NCI-H460 (cell line): ENCODE measurements at places on chromosomes 7 and 10.
A peak's percentile ranks its signal among the peaks of the same experiment; 100 is the strongest.

DNA sequence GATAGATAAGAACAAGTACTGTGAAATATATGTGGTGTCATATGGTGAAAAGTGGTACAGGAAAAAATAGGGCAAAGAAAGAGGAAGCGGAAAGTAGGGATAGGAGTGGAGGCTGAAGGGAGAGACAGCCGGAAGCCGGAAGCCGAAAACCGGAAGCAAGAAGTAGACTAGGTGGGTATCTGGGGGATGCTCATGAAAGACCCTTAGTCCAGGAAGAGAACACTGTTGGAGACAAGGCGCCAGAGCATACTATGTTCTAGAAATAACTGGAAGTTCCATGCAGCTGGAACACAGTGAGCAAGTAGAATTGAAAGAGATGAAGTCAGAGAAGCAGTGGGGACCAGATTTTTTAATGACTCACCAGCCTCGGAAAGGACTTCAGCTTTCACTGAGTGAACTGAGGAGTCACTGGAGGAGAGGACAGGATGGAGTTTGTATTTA lies 22.5 kb downstream of the ST8SIA6 start:
- no peak for DNase-seq

GRCh38 chr7:37216156-37216852 lies 232.4 kb downstream of the ELMO1 start:
- no peak for DNase-seq

DNA sequence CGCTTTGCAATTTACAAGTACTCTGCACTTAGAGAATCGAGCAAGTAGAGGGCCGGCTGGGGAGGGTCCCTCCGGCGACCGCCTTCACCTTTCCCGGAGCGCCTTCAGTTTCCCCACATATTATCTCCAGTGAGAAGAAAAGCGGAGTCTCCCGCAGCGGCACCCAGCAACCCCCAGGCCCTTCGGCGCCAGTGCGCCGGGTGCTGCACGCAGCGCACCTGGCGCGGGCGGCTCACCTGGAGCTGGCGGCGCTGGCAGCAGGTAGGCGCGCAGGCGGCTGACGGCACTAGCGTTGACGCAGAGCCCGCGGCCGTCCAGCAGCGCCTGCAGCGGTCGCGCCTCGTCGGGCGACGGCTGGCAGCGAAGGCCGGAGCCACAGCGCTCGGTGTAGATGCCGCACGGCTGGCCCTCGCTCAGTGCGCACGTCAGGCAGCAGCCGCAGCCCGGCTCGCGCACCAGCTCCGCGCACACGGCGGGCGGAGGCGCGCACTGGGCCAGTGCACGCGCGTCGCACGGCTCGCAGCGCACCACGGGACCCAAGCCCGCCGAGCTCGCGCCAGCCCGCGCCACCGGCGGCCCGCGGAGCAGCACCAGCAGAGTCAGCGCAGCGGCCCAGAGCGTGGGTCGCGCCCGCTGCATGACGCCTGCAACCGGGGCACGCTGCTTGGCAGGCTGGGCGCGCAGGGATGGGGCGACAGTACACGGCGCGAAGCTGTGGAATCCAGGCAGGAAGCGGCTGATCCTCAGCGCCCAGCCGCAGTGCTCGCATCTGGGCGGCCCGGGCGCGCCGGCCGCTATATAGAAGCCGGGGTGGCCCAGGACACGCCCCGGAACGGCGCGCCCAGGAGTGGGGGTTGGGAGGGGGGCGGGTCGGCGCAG lies at the start of gene IGFBP3:
IGFBP3 (minus strand) TSS at position 771 of the 879 bp plus-strand sequence; CDS start at position 639, 132 bp downstream.
- peak; percentile 67 for DNase-seq

- no peak for DNase-seq
These were observed 136.3 kb downstream of the POLR1F start for GRCh38 chr7:19572566-19572965.

GRCh38 chr10:109886781-109887140 lies 36.5 kb downstream of the XPNPEP1 start:
- DNase-seq: no peak

GRCh38 chr10:71045936-71046335 lies 157.6 kb upstream of the PCBD1 start:
- no peak for DNase-seq

DNA sequence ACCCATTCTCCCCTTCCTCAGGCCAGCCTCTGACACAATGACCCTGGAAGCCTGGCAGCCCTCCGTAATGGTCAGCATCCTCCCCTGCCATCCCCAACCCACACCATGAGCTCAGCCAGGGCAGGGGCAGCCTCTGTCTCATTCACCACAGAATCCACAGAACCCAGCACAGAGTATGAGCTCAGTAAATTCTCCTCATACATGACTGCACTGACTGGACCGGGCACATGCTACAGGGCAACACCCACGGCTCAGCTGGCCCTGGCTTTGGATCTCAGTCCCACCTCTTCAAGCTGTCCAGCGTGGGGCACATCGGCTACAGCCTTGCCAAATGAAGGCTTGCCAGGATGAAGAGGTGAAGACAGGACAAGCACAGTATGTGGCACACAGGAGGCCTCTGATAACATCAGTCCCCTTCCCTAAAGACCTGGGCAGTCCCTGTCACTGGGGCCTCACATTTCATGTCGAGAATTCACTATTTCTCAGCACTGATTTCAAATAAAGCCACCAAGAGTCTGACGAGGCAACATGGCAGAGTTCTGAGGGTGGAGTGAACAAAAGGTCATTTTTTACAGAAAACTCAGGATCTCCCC lies 7.9 kb downstream of the GPRIN2 start:
- no peak for DNase-seq

GRCh38 chr10:118472415-118473304 lies 122.8 kb downstream of the PRLHR start:
- no peak for DNase-seq

DNA sequence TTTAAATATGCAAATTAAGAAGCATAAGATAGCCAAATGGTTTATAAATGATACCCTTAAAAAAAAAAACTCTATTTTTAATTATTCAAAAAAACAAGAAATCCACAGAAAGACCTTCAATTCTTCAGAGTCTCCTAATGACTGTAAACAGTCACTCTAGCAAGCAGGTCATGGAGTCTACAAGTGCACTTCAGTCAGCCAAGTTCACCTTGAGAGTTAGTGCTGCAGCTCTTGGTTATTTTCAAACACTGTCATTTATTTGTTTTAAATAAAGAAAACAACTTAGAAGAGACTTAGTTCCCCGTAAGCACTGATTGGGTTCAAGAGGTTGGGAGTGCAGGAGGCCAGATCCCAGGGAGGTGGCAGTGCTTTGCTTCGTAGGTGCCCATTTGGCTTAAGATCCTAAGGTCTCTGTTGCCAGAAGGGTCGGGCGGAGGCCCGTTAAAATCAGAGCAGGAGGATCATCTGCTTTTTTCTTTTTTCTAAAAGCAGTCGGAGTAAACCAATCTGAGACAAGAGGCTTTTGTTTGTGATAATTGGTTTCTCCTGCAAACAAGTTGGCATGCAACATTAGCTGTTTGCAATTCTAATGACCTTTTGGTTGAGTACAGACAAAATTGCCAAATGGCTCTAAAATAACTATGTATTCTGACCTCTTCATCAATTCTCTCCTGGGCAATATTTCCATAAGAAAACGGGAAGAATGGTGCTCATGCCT lies 86.4 kb upstream of the ELMO1 start:
- DNase-seq: no peak

DNA sequence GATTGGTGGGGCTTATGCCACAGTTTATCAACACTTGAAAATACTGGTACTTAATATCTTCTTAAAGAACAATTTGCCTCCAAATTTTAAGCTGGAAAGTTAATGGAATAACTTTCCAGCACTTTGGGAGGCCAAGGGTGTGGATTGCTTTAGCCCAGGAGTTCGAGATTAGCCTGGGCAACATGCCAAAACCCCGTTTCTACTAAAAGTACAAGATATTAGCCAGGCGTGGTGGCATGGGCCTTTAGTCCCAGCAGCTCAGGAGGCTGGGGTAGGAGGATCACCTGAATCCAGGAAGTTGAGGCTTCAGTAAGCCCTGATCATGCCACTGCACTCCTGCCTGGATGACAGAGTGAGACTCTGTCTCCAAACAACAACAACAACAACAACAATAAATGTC lies 56.0 kb downstream of the PRF1 start:
- DNase-seq: no peak

GRCh38 chr7:157014635-157015555 lies 4.4 kb upstream of the MNX1 start:
- no peak for DNase-seq
